ENCODE measurements at places on chromosomes 4 and X.

DNA sequence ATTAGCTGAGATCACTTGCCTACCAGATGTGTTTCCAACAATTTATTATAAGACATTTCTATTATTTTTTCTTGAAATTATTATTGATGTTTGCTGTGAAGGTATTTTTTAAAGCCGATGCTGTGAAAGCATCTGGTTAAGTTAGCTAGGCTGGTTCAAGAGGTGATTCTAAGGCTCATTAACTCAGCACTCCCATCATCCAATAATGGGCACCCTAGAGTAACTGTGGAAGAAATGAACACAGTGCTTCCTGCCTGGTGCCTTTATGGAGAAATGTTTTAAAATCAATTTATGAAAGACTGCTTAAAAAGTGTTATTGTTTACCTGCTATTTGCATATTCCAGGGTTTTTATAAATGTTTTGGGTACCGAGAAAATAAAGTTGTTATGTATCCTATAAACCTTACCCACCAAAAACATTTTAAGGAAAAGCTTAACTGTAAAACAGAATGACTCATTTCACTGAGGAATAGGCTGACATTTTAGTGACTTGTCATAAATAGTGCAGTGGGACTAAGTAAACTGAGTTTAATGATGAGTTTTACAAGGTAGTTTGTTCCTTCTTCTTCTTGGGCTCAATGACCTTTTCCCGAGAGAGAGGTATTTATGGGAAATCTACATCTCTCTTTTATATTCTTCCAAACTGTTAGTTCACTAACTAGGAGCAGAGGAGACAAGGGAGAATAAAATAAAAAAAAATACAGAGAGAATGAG is 310.0 kb upstream of the AADAT start:
- DNase-seq, result no peak

DNA sequence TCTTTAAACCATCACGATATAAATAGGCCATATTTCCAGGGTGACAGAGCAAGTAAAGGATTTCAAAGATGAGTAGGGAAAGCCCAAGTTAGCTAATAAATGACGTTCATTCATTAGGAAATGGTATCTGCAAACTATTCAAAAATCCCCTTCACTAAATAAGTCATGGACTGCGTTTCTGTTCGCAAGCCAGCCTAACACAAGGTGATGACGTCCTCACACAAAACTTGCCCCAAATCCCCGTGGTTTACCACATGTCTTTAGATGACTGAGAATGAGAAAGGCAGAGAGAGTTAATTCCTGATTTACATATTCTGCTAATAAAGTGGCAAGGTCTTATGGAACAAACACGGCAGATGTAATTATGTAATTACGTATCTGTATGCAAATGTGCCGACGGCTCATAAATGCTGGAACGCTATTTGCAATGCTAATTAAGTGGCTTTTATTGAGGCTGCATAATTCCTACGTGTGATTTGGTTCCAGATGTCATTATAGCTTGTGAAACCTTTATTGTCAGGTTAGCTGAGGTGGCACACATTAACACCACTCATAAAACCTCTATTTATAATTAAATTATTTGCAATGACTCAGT is 437.7 kb upstream of the FRG1 start:
- no peak for DNase-seq

DNA sequence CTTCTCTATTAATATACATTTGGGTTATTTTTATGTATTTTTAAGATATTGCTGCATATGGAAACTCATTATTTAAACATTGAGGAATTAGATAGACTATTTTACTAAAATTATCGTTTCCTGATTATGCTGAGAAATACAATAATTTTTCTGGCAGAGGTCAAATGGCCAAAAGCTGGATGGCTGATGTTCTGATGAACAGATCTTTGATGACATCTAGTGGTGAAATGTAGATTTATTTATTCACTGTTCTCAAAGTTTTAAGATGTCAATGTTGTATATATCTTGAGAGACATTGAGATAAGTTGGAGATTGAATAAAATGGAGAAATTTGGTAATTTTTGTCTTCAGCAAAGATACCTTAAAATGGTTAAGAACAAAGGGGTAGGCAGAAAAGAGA is 96.2 kb downstream of the UGT8 start:
- DNase-seq, result peak; percentile 20

DNA sequence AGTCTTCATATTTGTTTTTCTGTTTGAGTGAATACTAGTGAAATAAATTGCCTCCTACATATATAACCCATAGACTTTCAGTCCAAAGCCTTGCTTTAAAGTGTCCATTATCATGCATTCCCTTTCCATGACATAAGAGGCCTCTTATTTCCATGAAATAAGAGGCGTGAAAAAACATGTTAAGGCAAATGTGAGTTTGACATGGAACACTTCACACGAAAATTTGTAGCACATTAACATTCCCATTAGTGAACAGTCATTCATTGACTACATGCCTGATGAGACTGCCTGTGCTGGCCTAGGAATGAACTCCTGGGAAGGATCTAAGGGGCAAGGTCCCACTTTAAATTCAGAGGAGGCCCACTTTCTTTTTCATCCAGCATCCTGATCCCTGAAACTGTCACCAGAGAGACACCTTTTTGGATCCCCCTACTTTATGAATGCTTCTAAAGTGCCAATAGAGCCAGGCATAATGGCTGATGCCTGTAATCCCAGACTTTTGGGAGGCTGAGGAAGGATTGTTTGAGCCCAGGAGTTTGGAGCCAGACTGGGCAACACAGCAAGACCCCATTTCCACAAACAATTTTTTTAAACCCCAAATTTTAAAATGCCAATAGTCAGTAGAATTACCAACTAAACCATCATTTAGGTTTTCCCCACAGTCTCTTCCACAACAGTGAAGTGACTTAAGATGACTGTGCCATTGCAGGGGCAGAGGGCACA is 6.7 kb downstream of the RTL8B start:
- DNase-seq, result no peak

DNA sequence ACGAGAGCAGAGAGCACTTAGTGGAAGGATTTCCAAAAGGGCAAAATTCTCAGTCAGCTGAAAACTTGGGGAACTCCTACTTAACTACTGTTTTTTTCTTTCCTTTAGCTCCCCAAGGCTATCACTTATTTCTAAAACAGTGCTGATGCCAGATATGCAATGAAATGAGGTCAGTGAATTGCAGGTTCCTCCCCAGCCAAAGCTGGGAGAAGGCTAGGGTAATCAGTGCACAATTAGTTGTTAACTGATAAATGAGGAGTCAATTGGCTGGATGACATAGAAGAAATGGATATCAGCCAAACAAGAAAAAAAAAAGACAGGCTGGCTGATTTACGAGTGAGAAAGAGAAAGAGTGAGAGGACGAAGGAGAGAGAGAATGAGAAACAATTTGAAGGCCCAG is 195.6 kb downstream of the GPC3 start:
- no peak for DNase-seq

- no peak for DNase-seq
Measured at GRCh38 chr4:100841911-100842310, 324.1 kb upstream of the EMCN start.

DNA sequence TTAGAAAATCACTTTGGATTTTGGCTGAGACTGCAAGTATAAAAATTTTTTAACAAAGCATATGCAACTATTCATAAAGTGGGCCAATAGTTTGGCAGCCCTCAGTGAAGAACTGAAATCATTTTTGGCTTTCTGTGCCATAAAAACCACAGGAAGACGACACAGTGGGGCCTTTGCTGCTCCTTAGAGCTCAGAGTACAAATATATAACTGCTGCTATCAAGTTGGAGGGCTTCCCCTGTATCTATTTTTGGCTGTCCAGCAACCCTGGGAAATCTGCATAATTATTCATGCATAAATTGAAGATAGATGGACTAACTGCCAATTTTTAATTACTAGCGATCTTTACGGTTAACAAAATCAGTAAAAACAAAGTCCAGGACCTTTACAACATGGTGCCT is 51.5 kb upstream of the FTHL17 start:
- DNase-seq, result no peak

DNA sequence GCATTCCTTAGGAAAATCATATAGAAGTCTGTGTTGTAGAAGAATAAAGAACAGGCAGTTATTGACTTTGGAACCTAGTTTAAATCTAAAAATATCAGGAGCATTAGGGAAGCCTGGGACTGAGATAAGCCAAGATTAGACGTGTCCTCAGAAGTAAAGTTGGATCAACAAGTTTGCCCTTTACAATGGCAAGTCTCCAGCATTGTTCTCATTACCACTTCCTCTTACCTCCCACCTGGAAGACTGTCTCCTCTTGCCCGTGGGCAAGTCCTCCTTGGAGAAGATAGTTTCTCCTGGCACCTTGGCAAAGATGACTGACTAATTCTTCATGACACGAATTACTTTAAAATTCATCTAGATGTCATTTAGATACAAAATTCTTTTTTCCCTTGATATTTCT is 37.8 kb downstream of the CNKSR2 start:
- DNase-seq, result no peak

- no peak for DNase-seq
Measured at GRCh38 chr4:86878640-86879039, 13.6 kb downstream of the C4orf36 start.

DNA sequence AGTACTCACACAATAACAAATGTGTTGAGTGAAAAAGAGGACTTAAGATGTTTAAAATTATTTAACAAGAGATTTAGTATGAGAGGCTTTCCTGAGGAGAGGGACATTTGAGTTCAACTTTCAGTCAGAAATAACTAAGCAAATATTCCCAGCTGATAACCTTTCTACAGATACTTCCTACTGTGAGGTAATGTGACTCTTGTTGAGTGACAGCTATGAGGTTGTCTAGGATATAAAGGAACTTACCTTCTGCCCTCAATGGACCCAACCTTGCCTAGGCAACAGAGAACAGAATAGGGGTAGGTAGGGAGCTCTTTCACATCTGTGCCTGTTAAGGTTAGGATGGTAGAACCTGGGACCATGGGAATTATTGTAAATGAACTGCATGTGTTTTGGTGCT is 54.7 kb downstream of the GLUD2 start:
- DNase-seq, result no peak

- no peak for DNase-seq
Measured at GRCh38 chr4:88793475-88793874, 95.8 kb upstream of the NAP1L5 start.

- no peak for DNase-seq
Measured at GRCh38 chr4:78758085-78758484, 18.1 kb upstream of the BMP2K start.

DNA sequence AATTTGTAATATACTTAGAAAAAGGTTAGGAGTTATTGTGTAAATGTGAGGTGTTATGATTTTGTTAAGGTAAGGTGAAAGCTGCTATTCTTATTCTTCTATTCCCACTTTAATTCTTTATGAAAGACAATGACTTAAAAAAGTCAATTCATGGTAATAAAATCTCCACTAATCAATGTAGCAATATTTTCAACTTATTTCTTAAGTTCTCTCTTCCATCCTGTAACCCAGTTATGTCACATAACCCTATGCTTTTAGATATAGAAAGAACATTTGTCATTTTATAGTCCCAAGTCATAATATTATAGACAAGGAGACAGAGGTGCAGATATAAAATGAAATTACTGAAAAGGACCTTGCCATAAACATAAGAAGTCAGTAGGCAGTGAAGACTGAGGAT is 157.9 kb upstream of the SLC7A11 start:
- DNase-seq, result no peak

GRCh38 chr4:168398589-168398988 is 80.0 kb upstream of the DDX60 start:
- DNase-seq, result no peak

DNA sequence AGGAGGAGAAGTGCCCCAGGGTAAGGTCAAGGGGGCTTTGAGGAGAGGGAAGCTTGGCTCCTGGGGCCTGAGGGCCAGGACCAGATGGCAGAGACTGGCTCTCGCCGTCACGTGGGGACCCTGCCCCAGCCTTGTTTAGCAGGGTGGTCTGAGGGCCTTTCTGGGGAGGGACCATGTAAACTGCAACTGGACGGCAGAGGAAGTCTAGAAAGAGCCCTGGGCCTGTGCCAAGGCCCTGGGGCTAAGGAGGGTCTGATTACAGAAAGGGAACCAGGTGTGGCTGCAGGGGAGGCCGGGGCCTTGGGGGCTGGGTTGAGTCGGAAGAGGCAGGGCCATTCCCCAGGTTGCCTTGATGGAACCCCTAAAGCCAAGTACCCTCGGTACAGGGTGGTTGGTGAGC is 1.8 kb upstream of the HGFAC start:
- DNase-seq, result no peak

GRCh38 chr4:75605928-75606327 is 24.4 kb downstream of the CDKL2 start:
- no peak for DNase-seq

DNA sequence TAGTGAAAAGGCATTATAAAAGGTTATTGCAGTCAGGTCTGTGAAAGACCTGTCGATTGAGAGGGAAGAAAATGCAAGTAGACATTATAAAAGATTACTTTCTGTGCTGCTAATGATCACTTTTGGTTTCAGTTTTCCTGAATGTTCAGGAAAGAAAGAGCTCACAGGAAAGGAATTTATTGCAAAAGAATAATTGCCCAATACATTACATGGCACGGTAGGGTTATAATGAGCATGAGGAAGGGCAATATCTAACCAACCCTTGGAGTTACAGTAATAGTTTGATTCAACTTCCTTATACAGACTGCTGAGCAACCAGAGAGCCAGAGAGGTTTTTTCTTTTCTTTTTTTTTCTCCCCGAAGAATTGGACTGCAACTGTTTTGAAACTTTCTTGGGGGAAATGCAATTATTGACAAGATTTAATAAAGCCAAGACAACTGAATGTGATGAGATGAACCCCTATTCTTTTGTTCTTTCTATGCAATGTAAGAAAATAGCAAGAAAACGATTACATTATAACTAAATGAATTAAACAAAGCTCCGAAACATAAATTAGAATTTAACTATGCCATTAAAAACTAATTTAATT is 247.0 kb downstream of the C4orf33 start:
- no peak for DNase-seq

DNA sequence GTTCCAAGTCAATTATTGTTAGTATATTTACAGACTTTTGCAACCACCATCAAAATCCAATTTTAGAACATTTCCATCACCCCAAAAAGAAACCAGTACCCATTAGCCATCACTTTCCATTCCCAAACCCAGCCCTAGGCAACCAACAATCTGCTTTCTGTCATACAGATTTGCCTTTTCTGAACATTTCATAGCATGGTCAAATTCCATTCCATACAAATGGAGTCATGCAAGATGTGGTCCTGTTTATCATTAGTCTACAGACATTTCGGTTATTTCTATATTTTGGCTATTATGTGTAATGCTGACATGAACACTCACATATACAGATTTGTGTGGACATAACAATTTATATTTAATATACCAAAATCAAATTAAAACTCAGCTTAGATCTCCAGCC is 508.7 kb downstream of the ZNF674 start:
- DNase-seq, result no peak

- no peak for DNase-seq
Measured at GRCh38 chr4:78606530-78607095, 55.0 kb downstream of the ANXA3 start.

GRCh38 chrX:153184787-153185186 is 5.7 kb downstream of the MAGEA1 start:
- DNase-seq, result no peak

GRCh38 chr4:63361628-63362027 is 1047.6 kb downstream of the TECRL start:
- no peak for DNase-seq

GRCh38 chr4:186294160-186294559 is 28.2 kb downstream of the F11 start:
- DNase-seq, result no peak

All from CD4-positive, alpha-beta T cell treated with Interleukin-21 for 1 hour (primary cell).